ENCODE measurements at places on chromosomes 16 and 17. TPM values are rescaled to one million over a fixed set of nuclear protein-coding genes. Genes with fewer than 3 reads are reported as not detected.

CD79B gene
- total RNA-seq: not detected

ANKRD40 gene
- total RNA-seq: 55.3 TPM

GJC1 gene
- 35.4 TPM for total RNA-seq

HEATR9 gene
- not detected for total RNA-seq

HSD17B2 gene
- total RNA-seq: not detected

CTRB2 gene
- total RNA-seq: not detected

CRHR1 gene
- total RNA-seq: not detected

VAT1L gene
- under 0.01 TPM for total RNA-seq

TBX6 gene
- not detected for total RNA-seq

CHAD gene
- total RNA-seq: not detected

MC1R gene
- 3.3 TPM for total RNA-seq

SYCE1L gene
- total RNA-seq: not detected

SAT2 gene
- 20.9 TPM for total RNA-seq

CDT1 gene
- 27.0 TPM for total RNA-seq

Data from subcutaneous preadipocyte (primary cell).